Heart right ventricle (tissue), 16 donors: ENCODE measurements at places on chromosomes 2 and 18. TPM values are rescaled to one million over a fixed set of nuclear protein-coding genes. Genes with fewer than 3 reads are reported as not detected.

GRCh38 chr2:16644221-16644925, 21.3 kb downstream of the CYRIA start:
- H3K4me1 ChIP-seq: peaks cover 37% of the 10 kb centered on the region
- H3K27me3 ChIP-seq: no peaks in the 10 kb centered on the region
- H3K27ac ChIP-seq: no peak overlapping the region
- no peaks in the 10 kb centered on the region for H3K36me3 ChIP-seq
- no peak for DNase-seq

DNA sequence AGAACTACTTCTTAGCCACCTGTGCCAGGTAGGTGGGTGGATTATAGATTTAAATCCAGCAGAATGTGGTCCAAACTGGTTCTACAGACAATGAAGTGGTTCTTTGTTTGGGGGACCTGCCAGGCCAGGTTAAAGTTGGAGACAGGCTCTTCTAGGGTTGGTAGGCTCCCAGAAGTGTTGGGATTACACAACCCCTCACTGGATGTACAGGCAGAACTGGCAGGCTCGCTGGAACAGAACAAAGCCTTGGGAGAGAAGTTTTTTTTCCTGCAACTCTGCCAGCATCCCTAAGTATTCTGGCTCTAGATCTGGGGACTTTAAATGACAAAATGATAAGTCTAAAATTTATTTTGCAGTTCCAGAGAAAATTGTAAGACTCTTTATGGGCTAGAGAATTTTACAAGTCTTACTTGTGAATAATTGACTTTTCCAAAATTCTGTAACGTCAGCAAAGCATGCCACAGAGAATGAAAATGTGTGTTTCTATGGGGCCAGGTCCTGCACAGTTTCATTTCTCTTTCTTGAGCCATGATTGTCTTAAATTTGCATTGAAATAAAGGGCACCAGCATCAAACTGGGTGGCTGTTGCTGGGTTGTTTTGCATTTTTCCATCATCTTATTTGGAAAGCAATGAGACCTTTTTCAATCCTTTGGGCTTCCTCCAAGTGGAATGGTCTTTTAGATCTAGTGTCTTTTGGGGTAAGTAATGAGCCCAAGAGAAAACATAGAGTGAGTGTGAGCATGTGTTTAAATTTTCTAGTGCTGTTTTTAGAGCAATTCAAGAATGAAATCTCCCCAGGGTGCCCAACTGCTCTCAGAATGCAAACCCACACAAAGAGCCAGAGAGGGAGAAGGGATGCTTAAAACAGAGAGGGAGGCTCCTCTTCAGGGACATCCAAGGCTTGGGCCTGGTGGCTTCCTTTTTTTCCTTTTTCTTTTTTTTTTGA, 32.4 kb upstream of the ATL2 start:
- H3K27me3 ChIP-seq: no peaks in the 10 kb centered on the region
- no peaks in the 10 kb centered on the region for H3K36me3 ChIP-seq
- peaks cover 43% of the 10 kb centered on the region for H3K4me1 ChIP-seq
- H3K27ac ChIP-seq: no peak overlapping the region
- DNase-seq: peak; percentile 23

DNA sequence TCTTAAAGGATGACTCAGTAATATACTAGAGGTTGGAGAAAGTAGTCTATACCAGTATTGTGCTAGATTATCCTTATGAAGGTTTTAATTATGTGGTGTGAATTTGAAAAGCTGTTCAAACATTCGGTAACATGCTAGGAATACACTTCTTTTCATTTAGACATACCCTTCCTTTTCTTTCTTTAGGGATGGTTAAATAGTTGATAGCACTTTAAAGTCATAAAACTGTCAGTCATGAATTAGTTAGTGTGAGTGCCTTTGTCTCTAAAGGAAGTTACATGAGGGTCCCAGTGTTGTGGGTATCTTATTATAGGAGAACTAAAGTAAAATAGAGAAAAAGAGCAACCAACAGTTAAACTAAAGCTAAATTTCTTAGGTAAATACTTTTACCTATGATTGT, 149.3 kb downstream of the CSRNP3 start:
- H3K36me3 ChIP-seq: no peaks in the 10 kb centered on the region
- no peaks in the 10 kb centered on the region for H3K27me3 ChIP-seq
- H3K4me3 ChIP-seq: no peak overlapping the region
- H3K4me1 ChIP-seq: no peaks in the 10 kb centered on the region
- H3K27ac ChIP-seq: no peak overlapping the region
- DNase-seq: no peak

- no peak overlapping the region for H3K4me3 ChIP-seq
- no peak overlapping the region for H3K27ac ChIP-seq
- no peaks in the 10 kb centered on the region for H3K36me3 ChIP-seq
- no peaks in the 10 kb centered on the region for H3K4me1 ChIP-seq
- no peak for DNase-seq
Observed at GRCh38 chr2:137208431-137208891, 443.1 kb downstream of the THSD7B start.

COL6A3 gene
- total RNA-seq: 35.3 TPM

C2orf92 gene
- total RNA-seq: 2.6 TPM

TMEM87B gene
- 11.1 TPM for total RNA-seq
